ENCODE measurements at places on chromosomes 16 and 17. TPM values are rescaled to one million over a fixed set of nuclear protein-coding genes. Genes with fewer than 3 reads are reported as not detected.

The HSF5 gene
- 0.11 TPM for total RNA-seq

The ARHGDIG gene
- 6.0 TPM for total RNA-seq

The TMEM235 gene
- total RNA-seq = not detected

The HP gene
- not detected for total RNA-seq

The LITAFD gene
- not detected for total RNA-seq

- no peak for DNase-seq
- H3K27me3 ChIP-seq = no peaks in the 10 kb centered on the region
- H3K36me3 ChIP-seq = no peaks in the 10 kb centered on the region
- peaks cover 4% of the 10 kb centered on the region for H3K4me1 ChIP-seq
- H3K4me3 ChIP-seq = no peak overlapping the region
These were observed 11.9 kb downstream of the ZBTB4 start for GRCh38 chr17:7467498-7467897.

DNA sequence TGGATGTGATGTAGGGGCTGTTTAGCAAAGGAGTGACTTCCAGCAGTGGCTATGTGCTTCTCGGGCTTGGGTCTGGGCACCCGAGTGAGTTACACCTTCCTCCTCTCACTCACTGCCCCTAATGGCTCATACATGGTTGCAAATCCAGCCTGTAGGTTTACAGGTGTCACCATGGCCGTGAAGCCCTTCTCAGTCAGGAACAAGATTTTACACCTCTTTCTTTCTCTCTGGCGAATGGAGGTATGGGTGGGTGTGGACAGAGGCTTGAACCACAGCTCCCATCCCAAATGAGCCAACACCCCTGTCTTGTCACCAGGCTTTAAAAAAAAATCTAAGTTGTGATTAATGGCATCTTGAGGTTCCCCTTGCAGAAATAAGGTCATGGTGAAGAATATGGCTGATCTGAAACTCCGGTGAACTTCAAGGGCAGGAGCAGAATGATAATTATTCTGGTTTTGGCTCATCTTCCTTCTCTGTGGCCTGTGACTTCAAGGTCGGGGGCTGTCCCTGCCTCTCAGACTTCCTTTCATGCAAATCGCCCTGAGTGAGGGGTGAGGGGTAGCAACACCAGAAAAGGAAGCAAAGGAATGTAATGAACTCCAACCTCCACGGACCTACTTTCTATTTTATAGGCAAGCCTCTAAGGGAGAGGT is 331.2 kb downstream of the MAF start:
- H3K27ac ChIP-seq = no peak overlapping the region
- no peak overlapping the region for H3K4me3 ChIP-seq
- H3K4me1 ChIP-seq = peaks cover 2% of the 10 kb centered on the region
- H3K27me3 ChIP-seq = peaks cover 3% of the 10 kb centered on the region
- no peak for DNase-seq
- no peaks in the 10 kb centered on the region for H3K36me3 ChIP-seq

- peaks cover 2% of the 10 kb centered on the region for H3K4me1 ChIP-seq
- peak overlapping the region; percentile 92 for H3K27ac ChIP-seq
- H3K4me3 ChIP-seq = peak overlapping the region; percentile 79
- peaks cover 4% of the 10 kb centered on the region for H3K36me3 ChIP-seq
These were observed 1.4 kb downstream of the TFAP4 start for GRCh38 chr16:4271176-4272113.

GRCh38 chr17:30267625-30268024 is 24.1 kb downstream of the BLMH start:
- DNase-seq = no peak

GRCh38 chr16:27503662-27504061 is 46.1 kb downstream of the GTF3C1 start:
- DNase-seq = no peak
- H3K36me3 ChIP-seq = peaks cover 27% of the 10 kb centered on the region

DNA sequence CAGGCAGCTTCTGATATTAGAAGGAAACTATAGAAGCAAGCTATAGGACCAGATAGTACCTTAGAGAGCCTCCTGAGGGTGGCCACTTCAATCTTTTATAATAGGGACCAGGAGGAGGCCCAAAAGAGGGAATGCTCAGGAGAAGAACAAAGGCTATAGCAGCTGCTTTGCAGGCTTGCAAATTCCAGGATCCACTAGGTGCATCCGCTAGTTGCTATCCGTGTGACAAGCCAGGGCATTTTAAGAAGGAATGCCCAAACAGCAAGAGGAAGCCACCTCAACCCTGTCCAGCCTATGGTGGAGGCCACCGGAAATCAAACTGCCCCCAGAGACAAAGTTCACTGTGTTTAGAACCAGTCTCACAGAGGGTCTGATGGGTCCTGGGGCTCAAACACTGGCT is 192.6 kb upstream of the KIF2B start:
- H3K36me3 ChIP-seq = no peaks in the 10 kb centered on the region
- H3K4me1 ChIP-seq = peaks cover 4% of the 10 kb centered on the region
- no peak for DNase-seq
- H3K4me3 ChIP-seq = no peak overlapping the region

DNA sequence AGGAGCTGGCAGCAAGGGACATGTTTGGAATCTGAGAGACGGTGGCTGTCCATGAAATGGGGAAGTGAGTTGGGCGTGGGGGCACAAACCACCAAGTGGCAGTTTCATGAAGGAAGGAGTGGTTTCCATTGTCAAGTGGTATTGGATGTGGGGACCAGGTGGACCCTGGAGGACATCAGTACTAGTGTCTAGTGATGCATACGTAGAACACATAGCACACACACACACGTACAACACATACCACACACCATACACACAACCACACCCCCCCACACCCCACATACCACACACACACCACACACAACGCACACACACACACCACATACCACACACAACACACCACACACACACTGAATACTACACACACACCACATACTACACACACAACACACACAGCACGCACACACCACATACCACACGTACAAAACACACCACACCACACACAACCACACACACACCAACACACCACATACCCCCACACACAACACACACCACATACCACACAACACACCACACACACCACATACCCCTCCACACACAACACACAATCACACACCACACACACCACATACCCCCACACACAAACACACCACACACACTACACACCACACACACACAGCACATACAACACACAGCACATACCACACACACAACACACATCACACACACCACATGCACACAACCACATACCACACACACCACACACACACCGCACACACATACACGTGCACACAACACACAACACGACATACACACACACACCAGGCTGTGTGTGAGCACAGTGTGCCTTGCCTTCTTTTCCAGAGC is 41.1 kb upstream of the GSE1 start:
- H3K4me1 ChIP-seq = peaks cover 49% of the 10 kb centered on the region
- H3K27me3 ChIP-seq = no peaks in the 10 kb centered on the region
- DNase-seq = no peak
- H3K36me3 ChIP-seq = no peaks in the 10 kb centered on the region
- no peak overlapping the region for H3K4me3 ChIP-seq

GRCh38 chr17:62876063-62876462 is 67.9 kb upstream of the MARCHF10 start:
- no peak for DNase-seq
- H3K27me3 ChIP-seq = peaks cover 4% of the 10 kb centered on the region
- H3K36me3 ChIP-seq = no peaks in the 10 kb centered on the region
- H3K4me1 ChIP-seq = peaks cover 2% of the 10 kb centered on the region
- no peak overlapping the region for H3K4me3 ChIP-seq
- no peak overlapping the region for H3K27ac ChIP-seq

GRCh38 chr16:47063011-47063724 is 80.6 kb downstream of the NETO2 start:
- peaks cover 12% of the 10 kb centered on the region for H3K4me1 ChIP-seq
- DNase-seq = no peak
- H3K36me3 ChIP-seq = no peaks in the 10 kb centered on the region
- H3K27ac ChIP-seq = no peak overlapping the region
- H3K4me3 ChIP-seq = no peak overlapping the region

DNA sequence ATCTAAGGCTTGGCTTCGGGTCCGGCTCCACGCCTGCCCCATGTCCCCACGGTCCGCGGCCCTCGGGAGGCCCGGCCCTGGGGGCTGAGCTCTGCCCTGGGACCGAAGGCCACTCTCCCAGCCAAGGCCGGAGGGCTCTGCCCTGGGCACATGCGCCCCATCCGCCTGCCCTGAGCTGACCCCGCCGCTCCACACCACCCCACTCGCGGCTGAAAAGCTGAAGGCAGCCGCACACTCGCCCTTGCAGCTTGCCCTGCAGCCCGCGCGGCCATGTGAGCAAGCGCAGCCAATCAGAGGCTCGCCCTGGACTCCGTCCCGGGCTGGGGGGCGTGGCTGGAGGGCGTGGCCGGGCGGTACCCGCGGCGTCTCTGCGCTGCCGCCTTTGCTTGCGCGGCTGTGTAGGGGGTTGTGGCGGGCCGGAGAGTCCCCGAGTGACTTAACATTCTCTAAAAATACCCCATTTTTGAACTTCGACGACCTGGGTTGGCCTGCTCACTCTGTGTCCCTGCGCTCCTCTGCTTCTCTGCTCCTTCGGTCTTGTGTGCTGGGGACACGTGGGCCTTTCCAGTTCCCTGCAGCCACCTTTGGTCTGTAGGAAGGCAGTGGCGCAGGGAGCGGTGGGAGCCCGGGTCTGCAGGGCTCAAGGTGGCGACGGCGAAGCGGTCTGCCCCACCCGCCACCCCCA is 8.8 kb upstream of the MAP2K3 start:
- H3K27me3 ChIP-seq = peaks cover 58% of the 10 kb centered on the region
- peaks cover 3% of the 10 kb centered on the region for H3K4me1 ChIP-seq
- peak; percentile 80 for DNase-seq
- peak overlapping the region; percentile 74 for H3K27ac ChIP-seq
- H3K36me3 ChIP-seq = no peaks in the 10 kb centered on the region

DNA sequence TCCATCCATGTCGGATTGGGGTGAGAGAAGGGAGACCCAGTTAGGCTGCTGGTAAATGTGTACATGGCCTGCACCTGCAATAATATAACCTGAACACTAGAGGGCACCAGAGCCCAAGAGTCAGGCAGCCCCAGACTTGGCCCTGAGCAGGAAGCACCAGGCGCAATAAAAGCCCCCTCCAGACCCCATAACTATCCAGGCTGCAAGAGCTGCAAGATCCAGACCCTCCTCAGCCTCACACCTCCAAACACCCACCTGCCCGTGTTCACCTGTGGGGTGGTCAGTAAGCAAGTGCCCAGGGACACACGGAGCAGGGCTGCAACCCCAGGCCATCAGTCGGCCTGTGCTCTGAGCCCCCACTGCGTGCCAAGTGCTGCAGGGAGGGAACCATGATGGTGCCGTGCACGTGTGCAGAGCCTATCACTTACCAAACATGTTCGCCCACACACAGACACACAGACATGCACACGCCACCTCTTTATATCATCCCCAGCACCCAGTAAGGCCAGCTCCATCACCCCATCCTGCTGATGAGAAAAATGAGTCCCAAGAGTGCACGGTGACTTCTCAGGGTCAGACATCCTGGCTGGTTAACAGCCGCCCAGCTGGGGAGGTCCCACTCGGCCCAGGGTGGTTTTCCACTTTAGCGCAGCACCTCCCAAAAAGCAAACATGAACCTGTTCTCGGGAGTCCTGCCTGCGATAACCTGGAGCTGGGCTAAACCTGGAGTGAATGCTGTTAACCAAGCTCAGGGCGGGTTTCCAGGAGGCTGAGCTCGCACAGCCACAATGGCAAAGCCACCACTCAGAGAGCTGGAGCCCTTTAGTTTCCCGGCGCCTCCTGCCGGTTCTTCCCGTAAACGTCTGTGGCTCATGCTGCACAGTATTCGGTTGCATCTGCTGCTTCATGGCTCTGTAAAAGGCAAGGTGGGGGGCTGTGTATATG is 439.8 kb downstream of the SOX9 start:
- peak overlapping the region; percentile 84 for H3K27ac ChIP-seq
- H3K36me3 ChIP-seq = peaks cover 2% of the 10 kb centered on the region
- DNase-seq = peak; percentile 56
- peak overlapping the region; percentile 9 for H3K4me3 ChIP-seq

DNA sequence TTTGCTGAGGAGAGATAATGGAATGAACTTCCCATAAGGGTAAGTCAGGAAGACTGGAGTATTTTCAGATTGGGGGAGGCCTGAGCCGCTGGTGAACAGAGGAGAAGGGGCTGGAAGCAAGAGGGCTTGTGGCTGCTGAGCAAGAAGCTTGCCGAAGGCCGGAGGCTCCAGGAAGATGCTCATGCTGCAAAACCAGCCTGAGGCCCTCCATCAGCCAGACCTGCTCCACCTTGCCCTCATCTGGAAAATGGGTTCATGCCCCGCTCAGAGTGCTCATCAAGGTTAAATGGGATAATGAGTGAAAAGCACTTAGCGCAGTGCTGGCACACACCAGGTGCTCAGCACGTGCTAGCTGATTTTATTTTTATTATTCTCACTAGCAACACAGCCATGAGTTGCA is 5.5 kb upstream of the ASGR1 start:
- H3K4me3 ChIP-seq = no peak overlapping the region
- peak overlapping the region; percentile 73 for H3K27ac ChIP-seq
- H3K36me3 ChIP-seq = peaks cover 3% of the 10 kb centered on the region
- no peaks in the 10 kb centered on the region for H3K27me3 ChIP-seq

DNA sequence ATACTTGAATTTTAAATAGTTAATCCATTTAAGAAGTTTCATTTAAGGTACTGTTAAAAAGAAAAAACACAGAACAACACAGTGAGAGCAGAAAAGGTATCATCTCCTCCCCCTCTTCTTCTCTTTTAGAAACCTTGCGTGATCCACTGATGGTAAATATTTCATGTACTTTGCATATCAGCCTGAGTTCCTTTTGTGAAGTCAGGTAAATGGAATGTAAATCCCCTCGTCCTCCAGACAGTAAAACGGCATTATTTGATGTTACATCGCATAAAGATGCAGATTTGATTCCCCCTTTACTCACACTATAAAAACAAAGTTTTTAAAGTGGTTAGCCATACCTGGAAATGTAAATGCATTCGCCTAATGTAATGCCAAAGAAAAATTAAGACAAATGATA is 234.4 kb downstream of the WWOX start:
- H3K27ac ChIP-seq = no peak overlapping the region
- no peaks in the 10 kb centered on the region for H3K27me3 ChIP-seq
- DNase-seq = no peak
- H3K4me1 ChIP-seq = peaks cover 3% of the 10 kb centered on the region
- no peaks in the 10 kb centered on the region for H3K36me3 ChIP-seq
- no peak overlapping the region for H3K4me3 ChIP-seq

DNA sequence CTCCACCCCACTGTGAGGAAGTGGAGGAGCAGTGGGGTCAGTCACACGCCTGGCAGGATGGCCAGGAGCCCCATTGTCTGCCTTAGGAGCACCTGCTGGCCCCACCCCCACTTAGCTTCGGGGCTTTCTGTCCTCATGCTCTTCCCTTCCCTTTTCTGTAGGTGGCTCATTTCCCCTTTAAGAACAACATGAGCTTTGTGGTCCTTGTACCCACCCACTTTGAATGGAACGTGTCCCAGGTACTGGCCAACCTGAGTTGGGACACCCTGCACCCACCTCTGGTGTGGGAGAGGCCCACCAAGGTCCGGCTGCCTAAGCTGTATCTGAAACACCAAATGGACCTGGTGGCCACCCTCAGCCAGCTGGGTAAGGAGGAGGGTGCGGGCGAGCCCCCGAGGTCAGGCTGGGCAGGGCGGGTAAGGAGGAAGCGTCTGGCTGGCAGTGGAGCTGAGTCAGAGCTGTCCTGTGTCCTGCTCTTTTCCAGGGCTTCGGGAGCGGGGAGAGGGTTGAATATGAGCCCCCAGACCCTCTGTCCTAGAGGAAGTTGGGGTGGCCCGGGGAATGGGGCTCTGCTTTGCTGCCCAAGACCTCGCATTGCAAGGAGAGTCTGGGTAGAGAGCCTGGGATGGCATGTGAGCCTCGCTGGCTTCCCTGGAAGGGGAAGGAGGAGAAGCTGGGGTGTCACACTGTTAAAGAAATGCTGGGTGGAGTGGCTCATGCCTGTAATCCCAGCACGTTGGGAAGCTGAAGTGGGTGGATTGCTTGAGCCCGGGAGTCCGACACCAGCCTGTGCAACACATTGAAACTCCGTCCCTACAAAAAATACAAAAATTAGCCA is 9.2 kb upstream of the SERPINF1 start:
- H3K4me3 ChIP-seq = no peak overlapping the region
- no peaks in the 10 kb centered on the region for H3K36me3 ChIP-seq
- H3K27ac ChIP-seq = peak overlapping the region; percentile 33
- peaks cover 7% of the 10 kb centered on the region for H3K4me1 ChIP-seq
